NCI-H446 (cell line): ENCODE measurements at places on chromosomes 4 and X.

DNA sequence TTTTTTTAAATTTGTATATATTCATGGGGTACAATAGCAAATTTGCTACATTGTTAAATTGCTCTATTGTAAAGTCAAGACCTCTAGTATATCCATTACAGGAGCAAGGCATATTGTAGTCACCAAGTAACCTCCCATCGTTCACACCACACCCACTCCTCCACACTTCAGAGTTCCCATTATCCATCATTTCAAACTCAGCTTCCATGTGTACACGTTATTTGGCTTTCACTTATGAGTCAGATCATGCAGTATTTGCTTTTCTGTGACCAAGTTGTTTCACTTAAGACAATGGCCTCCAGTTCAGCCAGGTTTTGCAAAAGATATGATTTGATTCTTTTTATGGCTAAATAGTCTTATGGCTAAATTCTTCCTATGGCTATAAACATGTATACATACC lies 2614.2 kb downstream of the PCDH7 start:
- no peak for DNase-seq

- DNase-seq: no peak
Observed at GRCh38 chr4:41214825-41215146, 444 bp upstream of the APBB2 start.

DNA sequence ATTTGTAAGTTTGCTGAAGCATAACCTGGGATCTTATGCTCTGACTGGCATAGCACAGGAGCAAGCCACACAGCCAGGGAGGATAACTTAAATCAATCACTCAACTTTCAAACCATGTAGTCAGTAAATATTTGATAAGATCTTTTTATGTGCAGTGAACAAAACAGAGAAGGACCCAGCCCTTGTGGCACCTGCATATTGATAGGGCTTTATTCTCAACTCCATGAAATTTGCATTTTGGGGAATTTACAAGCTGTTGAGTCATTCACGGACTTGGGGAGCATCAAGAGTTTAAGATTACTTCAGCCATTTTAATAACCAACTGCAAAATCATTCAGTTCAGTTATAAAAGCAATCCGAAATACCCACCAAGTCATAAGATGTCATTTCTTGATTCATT lies 122.6 kb downstream of the COMMD8 start:
- no peak for DNase-seq

GRCh38 chr4:167282171-167282864 lies 48.0 kb upstream of the SPOCK3 start:
- DNase-seq: no peak

DNA sequence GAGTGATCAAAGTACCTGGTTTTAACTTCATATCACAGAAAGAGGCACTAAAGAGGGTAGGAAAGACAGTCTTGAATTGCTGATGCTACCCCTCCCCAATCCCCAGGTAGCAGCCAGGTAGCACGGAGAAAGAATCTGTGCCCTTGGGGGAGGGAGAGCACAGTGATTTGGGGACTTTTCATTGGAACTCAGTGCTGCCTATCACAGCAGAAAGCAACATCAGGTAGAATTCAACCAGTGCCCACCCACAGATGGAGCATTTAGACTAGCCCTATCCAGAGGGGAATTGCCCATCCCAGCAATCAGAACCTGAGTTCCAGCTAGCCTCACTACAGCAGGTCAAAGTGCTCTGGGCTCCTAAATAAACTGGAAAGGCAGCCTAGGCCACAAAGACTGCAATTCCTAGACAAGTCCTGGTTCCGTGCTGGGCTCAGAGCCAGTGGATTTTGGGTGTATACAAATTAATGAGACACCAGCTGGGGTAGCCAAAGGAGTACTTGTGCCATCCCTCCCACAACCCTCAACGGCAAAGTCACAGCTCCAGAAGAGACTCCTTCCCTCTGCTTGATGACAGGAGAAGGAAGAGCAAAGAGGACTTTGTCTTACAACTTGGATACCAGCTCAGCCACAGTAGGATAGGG lies 228.1 kb downstream of the THOC2 start:
- DNase-seq: no peak

- no peak for DNase-seq
Observed at GRCh38 chrX:2559124-2559523, 58.3 kb upstream of the DHRSX start.

DNA sequence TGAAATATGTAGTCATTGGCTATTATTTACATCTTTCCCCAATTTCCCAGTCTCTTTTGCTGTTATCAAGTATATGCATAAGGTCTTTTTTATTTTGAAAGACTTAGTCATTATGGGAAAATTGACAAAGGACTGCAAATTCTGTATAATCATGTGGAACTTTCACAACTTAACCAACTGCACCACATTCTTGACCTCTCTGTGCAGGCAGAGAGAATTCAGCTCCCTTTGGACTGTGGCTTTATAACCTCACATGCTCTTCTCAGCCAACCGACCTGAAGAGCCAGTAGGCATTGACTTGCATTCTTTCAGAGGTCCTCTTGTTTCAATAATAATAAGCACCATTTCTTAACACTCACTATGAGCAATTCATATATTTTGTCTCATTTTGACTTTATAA lies 66.9 kb downstream of the ANXA3 start:
- DNase-seq: no peak
